ENCODE measurements at places on chromosomes 1 and 21. TPM values are rescaled to one million over a fixed set of nuclear protein-coding genes. Genes with fewer than 3 reads are reported as not detected.

NRDC gene
- 86.1 TPM for total RNA-seq

JAM2 gene
- total RNA-seq = 1.8 TPM

RGS2 gene
- total RNA-seq = 3.0 TPM

DNA sequence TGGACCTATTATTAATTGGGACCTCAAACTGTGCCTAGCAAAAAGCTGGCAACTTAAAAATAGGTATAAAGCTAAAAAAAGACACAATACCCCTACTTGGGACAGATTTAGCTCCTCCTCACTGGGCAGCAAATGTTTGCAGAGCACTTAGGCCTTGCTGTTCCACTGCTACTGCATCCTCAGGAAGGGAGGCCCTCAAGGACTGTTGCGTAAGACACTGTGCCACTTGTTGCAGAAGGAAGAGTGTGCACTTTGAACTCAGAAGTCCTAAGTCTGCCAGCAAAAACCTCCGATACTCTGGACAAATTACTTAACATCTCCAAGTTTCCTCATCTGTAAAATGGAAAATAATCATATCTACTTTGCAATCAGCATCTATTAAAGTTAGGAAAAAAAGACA, 322.9 kb downstream of the BARHL2 start:
- no peak for DNase-seq

LIPI gene
- total RNA-seq = not detected

All from left lobe of liver (tissue), 2 donors.